Stomach (tissue), 19 donors: ENCODE measurements at places on chromosomes 2 and 18. TPM values are rescaled to one million over a fixed set of nuclear protein-coding genes. Genes with fewer than 3 reads are reported as not detected.

DNA sequence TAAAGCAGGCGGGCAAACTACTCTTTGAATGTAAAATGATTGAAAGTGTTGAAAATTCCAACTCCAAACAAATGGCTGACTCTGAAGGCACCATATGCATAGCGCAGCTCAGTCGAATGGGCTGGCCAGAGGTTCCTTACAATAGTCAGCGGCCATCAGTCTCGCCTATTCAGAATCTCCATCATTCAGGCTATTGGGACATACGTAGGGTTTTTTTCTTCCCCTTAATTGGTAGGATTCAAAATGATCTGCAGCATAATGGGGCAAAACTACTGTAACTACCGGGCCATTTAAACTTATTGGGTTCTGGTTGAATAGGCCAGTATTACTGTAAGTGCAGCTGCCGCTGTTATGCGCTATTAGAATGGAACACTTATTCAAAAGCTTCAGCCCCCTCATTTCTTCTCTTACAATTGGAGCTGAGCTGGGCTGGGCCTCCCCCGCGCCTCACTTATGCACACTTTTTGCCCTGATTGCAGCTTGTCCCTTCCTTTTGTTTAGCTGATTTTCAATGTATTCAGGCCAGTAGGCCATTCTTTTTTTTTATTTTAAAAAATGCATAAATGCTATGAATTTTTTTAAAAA, 40.4 kb downstream of the SLC9A4 start:
- no peak for DNase-seq

Gene CYP27A1
- 11.6 TPM for total RNA-seq

Gene TSPYL6
- not detected for total RNA-seq

DNA sequence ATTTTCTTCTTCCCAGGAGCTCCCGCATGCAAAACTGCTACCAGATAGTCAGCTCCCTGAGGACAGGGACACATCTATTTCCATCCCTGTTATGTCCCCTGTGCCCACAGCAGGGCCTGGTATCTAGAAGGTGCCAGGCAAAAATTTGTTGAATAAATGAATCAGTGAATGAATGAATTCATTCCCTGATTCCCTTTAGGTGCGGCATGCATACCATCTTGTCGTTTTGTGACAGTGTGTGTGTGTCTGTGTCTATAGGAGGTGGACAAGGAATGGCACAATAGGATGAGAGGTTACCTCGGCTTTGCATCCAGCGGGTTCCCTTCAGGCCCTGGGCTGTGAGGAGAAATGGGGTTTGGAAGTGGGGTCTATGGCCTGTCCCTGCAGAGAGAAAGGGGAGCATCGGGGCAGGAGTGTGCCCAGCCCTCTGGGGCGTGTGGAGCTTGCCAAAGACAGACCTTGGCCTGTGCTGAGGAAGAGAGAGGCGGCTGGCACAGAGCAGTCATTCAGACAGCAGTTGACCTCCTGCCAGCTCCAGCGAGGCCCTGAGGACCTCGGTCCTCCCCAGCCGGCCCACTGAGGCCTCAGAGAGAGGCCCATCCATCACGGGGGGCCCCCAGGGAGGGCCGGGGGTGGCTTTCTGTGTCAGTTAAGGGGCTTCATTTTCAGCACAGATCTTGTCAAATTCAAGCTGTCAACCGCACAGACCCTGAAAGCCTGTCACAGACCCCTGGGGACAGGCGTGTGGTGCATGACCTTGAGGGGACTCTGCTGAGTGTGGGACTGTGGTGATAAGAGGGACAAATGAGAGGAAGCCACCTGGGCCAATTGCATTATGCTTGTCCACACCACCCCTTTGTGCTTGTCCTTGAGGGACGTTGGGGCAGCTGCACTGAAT, 125.9 kb upstream of the CXCR4 start:
- DNase-seq, result no peak

DNA sequence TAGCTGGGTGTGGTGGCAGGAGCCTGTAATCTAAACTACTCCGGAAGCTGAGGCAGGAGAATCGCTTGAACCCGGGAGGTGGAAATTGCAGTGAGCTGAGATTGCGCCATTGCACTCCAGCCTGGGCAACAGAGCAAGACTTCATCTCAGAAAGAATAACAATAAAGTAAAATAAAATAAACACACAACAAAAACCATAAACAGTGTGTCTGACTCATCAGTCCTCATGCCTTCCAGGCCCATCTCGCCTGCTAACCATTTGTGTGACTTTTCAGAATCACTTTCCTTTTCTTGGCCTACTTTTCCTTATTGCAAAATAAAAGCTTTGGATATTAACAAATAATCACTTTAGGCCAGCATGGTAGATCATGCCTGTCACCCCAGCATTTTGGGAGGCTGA, 42.0 kb upstream of the ASXL2 start:
- no peak for DNase-seq

DNA sequence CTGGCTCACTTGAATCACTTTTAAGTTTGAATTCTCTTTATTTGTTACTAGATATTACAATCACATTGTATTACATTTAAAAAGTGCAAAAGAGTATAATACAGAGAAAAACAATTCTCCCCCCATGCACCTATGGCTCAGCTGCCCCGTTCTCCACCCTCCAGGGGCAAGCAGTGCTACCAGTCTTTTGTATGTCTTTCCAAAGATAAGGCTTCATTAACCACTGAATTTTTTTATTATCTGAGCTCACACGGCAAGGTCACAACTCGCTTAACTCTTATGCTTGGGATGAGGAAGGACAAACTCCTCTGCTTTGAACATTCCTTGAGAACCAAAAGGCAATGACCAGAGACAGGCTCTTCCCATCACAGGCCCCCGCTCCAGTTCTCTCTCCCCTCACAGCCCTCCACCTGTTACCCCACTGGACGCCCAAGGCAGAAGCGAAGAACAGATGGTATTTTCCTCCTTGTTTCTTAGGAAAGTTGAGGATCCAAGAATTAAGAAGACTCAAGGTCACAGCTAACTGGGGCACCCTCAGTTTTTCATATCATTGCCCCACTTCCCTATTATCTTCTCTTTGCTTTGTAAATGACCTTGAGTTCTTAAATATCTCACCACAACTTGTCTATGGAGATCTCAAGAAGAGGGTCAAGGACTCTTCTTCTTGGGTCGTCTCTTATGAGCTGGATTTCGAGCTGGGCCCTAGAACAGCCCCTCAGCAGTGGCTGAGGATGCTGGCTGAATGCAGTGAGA, 30.1 kb downstream of the SH2D6 start:
- no peak for DNase-seq

- DNase-seq, result no peak
Observed at GRCh38 chr2:130382313-130382917, 26.6 kb downstream of the PTPN18 start.

DNA sequence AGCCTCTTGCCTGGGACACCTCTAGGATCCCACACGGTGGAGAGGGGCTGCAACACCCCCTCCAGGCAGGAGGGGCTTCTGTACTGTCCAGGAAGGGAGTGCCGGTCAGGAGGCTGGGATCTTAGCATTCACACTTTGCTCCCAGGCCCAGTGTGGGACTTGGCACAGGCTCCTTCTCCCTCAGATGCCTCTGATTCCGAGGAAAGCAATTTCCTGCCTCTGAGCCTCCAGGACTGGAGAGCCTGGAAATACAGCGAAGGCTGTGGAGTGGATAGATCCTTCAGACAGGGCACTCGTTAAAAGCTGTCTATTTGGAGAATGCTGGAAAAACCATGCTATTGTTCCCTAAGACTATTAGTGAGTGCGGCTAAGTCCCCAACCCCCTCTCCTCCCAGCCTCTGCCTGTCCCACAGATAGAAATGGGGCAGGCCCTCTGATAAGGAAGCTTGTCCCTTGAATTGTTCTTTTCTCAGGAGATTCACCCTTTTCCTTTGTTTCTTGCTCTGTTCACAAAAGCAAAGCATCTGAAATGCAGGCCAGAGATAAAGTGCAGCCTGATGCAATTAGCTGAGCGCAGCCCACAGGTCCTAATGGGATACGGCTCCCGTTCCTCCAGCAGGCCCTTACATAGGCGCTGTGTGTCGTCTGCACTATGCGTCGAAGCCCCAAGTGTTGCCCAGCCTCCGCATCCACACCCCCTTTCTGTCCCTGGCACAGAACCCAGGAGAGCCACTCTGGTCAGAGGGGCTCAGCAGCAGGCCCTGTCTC, 252.2 kb downstream of the KLHL29 start:
- DNase-seq, result no peak

Gene GPR55
- not detected for total RNA-seq

DNA sequence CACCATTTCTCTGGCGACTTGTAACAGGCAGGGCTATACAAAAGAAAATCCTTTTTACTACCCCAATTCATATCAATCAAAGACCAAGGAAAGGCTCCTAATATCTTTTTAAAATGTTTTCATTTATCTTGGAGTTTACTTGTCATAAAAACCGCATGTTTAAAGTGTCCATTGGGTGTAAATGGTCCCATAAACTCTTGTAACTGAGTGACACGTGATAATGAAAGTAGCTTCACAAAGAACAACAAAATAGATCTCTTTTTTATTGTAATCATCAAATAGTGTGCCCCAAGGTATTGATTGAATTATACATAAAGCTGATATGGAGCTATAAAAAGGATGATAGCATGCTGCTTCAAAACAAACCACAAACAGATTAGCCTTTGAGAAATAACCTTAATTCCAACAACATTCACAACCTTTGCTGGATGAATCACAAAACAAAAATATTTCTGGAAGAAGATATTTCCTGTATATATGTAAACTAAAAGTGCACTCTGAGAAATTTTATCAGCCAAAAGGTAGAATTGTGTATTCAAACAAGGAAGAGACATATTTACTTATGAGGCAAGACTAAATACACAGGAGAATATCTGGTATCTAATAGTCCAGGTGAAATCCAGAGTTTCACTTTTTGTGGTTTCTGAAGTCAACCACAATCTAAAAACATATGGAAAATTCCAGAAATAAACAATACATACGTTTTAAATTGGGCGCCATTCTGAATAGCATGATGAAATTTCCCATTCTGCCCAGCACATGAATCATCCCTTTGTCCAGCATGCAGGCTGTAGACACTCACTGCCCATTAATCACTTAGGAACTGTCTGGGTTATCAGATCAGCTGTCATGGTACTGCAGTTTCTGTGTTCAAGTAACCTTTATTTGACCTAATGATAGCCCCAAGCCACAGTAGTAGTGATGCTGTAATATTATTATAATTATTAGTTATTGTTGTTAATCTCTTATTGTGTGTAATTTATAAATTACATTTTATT, 237.5 kb downstream of the PIK3C3 start:
- no peak for DNase-seq

Gene SETBP1
- total RNA-seq, result 25.1 TPM

Gene MAPK4
- total RNA-seq, result 5.2 TPM

DNA sequence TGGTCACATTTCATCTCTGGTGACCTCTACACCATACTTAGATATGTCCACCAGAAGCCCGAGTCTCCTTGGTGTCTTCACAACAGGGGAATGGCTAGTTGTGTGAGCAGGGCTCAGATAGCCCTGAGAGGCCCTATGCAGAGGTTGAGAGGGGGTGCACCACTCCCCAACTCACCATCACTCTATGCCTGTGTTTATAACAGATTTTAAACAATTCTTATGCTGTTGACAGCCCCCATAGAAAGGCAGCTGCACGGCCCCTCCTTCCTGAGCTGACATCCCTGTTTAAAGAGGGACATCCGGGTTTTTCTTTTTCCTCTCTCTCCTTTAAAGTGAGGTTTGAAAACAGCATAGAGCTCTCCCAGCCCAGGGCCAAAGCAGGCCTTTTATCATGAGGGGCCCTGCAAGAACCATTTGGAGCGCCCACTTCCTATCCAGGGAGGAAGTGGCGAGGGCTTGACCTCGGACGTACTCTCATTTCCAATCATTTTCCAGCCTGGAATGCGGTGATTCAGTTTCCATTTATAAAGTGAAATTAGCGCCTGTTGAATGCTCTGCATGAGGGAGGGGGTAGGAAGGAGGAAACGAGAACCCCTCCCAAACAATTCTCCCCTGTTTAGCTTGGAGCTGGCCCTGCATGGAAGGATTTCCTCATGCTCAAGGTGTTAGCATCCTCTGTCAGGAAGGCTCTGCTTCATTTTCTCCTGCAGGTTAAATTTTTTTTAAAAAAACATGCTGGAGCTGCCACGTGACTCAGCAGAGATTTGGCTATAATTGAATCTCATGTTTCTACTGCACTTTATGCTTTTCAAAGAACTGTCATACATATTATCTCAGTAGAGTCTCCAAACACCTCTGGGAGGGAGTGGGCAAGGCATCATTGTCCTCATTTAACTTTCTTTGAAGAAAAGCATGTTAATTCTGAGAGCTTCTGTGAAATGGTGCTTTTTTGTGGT, 117.5 kb downstream of the DDX1 start:
- no peak for DNase-seq

DNA sequence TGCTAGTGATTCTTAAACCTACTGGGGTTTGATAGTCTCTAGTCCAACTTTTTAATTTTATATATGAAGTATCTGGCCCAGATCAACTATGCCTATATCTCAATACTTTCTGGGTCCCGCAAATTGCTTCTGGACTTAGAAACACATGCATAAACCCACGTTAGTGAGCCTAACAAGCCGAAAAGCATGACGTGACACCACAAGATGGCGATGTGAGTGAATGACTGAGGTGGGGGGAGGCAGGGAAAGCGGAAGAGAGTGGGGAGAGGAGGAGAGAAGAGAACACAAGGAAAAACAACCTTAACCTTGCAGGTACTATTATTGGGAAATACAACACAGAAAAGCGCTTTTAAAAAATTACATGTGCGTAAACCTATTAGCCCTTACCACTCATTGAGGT, 13.8 kb downstream of the PDIA6 start:
- DNase-seq, result no peak

GRCh38 chr2:196259507-196260481, 88.4 kb upstream of the STK17B start:
- DNase-seq, result no peak

DNA sequence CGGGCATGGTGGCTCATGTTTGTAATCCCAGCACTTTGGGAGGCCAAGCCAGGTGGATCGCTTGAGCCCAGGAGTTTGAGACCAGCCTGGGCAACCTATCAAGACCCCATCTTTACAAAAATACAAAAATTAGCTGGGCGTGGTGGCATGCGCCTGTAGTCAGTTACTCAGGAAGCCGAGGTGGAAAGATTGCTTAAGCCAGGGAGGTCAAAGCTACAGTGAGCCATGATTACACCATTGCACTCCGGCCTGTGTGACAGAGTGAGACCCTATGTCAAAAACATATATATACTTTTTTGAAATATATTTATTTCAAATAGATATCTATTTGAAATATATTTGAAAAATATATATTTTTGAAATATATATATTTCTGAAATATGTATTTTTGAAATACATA, 10.9 kb downstream of the OSBPL1A start:
- no peak for DNase-seq

- no peak for DNase-seq
Observed at GRCh38 chr2:161857920-161858319, 216.1 kb downstream of the DPP4 start.

Gene NFE2L2
- total RNA-seq, result 160 TPM

DNA sequence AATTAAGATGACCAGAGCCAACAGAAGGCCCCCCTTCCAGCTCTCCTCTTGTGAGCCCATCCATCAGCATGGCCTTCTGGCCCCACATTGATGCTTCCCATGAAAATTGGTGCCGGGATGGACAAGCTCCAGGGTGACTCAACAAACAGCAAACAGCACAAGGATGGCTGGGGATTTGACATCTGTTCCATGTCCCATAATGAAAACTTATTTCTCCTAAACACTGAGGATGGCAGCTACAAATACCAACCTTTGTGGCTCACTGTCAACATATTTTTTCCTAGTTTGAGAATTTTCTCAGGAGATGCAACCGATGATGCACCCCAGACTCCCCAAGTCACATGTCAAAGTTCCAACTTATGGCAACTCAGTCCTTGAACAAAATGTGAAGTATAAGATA, 169.6 kb upstream of the SIX2 start:
- no peak for DNase-seq

Gene POU3F3
- 0.37 TPM for total RNA-seq
